ENCODE measurements at places on chromosomes 16 and 17. TPM values are rescaled to one million over a fixed set of nuclear protein-coding genes. Genes with fewer than 3 reads are reported as not detected.

- DNase-seq: no peak
Measured at GRCh38 chr16:73192232-73192894, 144.4 kb upstream of the ZFHX3 start.

CD300LB gene
- total RNA-seq: not detected

TP53TG3 gene
- total RNA-seq: not detected

SLC47A2 gene
- not detected for total RNA-seq
